ENCODE measurements at places on chromosomes 1 and 21.
A peak's percentile ranks its signal among the peaks of the same experiment; 100 is the strongest.

DNA sequence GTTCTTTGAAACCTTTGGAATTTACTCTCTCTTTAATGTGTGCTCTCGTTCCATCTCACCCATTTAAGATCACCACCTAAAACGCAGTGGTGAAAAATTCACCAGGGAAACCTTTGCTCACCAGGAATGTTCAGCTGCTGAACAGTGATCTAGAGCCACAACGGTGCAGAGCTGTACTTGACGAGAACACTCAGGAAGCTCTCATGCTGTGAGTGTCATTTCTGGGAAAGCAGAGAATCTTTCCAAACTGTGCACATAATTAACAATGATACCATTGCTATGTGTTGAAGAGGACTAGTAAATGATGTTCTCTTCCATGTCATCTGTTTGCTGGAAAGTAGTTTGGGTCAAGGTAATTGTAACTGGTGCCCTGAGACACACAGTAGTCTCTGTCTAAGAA, 117.1 kb downstream of the ZZZ3 start:
- DNase-seq = no peak

GRCh38 chr1:152419917-152420316, 5.9 kb upstream of the CRNN start:
- DNase-seq = no peak

DNA sequence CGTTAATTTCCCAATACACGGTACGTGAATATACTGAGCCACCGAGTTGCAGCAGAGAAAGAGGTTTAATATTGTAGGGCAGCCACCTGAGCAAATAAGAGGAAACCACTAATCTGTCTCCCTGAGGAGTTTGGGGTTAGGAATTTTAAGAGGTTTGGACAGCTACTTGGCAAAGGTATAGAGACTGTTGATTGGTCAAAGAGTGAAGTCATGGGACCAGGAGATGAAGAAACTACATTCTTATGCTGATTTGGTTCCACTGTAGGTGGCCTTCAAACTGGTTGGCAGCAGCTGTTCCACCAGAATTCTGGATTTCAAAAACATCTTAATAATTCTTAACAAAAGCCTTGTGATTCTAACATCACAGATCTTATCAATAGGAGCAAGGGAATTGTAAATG, 485.4 kb upstream of the PRMT6 start:
- no peak for DNase-seq

- no peak for DNase-seq
Measured at GRCh38 chr1:37862330-37862729, 2.9 kb upstream of the MTF1 start.

DNA sequence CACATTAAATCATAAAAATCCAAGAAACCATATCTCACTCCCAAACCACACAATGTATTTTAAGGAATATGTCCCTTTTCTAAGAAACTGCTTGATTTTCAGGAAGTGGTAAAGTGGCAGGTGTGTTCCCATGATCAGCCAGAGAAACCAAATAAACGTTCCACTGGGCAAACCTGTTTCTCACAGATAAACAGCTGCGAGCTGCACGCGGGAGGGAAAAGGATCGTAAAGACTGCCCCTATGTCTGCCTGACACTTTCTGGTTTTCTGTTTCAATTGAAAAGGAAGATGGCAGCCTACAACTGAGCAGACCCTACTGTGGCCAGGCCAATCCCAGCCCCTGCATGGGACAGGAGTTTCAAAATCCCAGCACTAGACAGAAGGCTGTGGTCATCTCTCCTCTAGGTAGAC, 36.6 kb downstream of the HIVEP3 start:
- no peak for DNase-seq

DNA sequence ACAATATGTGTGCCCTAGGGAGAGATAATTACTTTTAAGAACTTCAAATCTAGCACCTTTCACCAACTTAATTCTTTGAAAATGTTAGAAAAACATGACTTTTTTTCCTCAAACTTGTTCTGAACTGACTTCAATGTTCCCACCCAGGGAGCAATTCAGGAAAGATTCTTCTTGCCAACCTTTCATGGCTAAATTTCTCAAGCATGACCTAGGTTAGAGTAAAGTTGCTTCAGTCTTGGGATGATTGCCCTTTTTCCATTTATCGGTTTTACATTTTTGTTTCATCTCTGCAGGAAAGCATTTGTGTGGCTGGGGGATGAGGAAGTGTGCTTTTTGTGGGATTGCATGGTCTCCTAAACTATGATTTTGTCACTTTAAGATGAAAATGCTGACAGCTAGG, 647.7 kb downstream of the LTN1 start:
- DNase-seq = no peak

DNA sequence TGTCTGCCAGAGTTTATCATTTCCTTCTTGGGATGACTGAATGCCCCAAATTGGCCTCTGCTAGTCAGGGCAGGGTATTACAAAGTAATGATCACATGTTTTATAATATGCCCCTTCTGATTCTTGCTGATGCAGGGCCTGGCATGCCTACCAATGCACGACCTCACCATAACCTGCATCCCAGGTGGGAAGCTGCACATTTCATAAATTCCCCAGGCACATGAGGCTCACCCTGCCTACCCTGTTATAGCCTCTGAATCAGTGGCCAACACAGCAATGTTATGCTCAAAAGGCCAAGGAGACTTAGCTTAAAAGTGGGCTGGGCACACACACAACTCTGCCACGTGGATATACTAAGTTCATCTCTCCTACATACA, 28.0 kb upstream of the XPR1 start:
- DNase-seq = no peak

DNA sequence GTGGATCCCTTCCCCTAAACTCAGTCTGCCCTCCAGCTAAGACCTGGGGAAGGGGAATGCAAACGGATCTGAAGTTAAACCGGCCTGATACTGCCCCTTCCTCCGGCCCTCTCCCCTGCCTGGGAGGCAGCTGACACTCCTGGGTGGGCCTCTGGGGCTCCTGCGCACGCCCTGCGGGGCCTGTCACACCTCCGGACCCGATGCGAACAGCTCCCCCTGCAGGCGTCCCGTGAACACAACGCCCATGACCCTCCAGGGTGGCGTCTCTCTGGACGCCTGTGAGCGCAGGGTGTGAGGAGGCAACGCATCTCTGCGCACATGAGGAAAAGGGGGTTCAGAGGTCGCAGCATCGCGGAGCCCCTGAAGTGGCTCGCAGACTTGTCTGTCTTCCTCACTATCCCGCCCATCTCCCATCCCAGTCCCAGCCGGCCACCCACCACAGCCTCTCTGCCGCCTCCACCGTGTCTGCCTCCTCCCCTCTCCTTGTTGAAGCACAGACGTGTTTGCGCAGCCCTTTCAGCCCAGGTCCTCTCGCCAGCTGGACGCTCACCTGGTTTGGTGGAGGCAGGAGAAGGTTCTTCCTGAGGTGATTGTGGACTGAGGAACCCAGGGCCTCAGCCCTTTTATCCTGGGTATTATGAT, 421 bp upstream of the LCE3A start:
- DNase-seq = no peak

DNA sequence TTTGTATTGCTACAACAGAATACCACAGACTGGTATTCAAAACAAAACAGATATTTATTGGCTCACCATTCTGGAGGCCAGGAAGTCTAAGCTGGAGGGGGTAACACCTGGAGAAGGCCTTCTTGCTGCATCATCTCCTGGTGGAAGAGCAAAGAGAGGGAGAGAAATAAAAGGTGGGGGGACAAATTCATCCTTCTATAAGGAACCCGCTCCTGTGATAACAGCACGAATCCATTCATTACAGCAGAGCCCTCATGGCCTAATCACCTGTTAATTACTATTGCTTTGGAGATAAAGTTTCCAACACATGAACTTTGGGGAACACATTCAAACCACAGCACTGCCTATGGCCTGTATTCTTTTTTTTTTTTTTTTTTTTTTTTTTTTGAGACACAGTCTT, 5.4 kb downstream of the S100A2 start:
- no peak for DNase-seq

GRCh38 chr1:75166821-75167220, 32.6 kb downstream of the LHX8 start:
- no peak for DNase-seq

GRCh38 chr1:6743189-6744101, 41.8 kb upstream of the CAMTA1 start:
- DNase-seq = peak; percentile 5

- no peak for DNase-seq
Measured at GRCh38 chr1:1391225-1391624, 7.9 kb downstream of the CCNL2 start.

- no peak for DNase-seq
Measured at GRCh38 chr1:104163912-104164476, 414.3 kb downstream of the AMY1C start.

- no peak for DNase-seq
Measured at GRCh38 chr1:169650551-169650950, 20.6 kb upstream of the SELP start.

DNA sequence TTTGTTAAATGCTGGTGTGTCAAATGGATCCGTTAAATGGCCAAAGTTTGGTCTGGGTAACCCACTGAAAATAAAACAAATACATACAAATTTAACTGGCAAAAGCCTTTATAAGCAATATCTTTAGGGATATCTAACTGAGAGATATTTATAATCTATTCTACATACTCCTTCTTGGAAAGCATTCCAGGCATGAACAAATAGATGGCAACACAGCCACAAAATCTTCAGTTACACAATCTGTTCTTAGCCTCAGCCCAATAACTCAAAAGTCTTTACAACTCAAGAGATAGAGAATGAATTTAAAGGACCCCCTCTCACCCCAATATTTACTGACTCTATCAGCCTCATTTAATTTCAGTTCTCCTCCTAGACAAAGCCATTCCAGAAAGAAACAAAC, 58.7 kb downstream of the NRDC start:
- DNase-seq = no peak

DNA sequence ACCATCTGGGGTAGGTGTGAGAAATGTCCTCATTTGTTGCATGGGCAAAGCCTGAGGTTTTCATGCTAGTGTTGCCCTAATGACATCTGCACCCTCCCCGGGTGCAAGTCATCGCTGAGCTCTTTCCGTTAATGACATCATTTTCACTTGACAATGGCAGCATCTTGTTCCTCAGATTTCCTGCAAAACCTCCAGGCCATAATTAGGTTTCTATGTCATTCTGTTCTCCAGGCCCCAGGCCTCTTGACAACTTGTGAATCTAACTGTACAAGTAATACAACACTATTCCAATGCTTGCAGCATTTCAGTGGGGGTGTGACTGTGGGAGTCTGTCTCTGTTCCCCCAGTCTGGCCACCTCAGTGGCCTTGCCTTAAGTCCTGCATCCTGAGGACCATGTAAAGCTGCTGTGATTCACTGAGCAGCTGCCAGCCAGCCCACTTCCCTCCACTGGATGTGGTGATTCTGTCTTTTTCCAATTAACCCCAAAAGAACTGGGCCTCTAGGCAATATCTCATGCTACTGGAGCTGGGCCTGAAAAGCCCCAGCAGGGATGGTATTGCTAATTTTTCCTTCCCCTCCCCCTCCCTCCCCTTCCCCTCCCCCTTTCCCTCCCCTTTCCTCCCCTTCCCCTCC, 22.8 kb downstream of the RAB7B start:
- DNase-seq = no peak

DNA sequence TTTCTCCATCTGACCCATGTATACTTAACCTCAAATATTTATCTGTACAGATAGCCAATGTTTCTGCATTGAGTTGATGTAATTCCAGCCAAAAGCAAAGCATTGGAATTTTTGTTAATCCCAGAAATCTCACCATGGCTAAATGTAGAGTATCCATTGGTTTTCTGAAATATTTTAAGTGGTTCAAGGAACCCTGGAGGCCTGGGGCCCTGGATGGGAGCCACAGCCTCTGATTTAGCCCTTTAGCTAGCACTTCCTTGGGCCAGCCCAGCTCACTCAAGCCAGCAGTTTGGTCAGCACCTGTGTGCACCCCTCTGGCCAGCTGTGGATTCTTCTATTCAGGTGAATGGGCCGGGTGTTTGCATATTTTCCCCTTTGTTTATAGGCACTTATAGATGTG, 18.8 kb upstream of the EPS8L3 start:
- no peak for DNase-seq

GRCh38 chr1:63859480-63860275, 85.9 kb downstream of the ROR1 start:
- no peak for DNase-seq

- peak; percentile 15 for DNase-seq
Measured at GRCh38 chr1:109910963-109911798, 532 bp downstream of the CSF1 start.

GRCh38 chr1:200072636-200073285, 45.3 kb downstream of the NR5A2 start:
- no peak for DNase-seq

GRCh38 chr1:40210511-40211204, 37.1 kb upstream of the TMCO2 start:
- DNase-seq = no peak

DNA sequence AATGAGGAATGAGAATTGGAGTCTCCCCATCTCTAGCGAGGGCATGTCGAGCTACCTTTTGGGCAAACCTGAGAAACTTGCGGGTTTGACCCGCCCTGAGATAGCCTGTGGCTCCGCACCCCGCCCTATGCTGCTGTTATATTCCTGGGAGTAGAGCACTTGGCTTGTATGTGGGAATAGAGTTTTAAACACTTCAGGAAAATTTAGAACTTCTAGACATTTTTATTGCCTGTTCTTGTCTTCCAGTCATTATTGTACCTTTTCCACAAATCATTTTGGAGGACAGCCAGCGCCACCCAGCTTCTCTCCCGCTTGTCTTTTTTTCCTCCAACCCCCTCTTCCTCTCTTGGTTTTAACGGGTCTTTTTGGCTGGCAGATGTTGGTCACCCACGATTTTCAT, 738 bp downstream of the GNPAT start:
- DNase-seq = no peak

DNA sequence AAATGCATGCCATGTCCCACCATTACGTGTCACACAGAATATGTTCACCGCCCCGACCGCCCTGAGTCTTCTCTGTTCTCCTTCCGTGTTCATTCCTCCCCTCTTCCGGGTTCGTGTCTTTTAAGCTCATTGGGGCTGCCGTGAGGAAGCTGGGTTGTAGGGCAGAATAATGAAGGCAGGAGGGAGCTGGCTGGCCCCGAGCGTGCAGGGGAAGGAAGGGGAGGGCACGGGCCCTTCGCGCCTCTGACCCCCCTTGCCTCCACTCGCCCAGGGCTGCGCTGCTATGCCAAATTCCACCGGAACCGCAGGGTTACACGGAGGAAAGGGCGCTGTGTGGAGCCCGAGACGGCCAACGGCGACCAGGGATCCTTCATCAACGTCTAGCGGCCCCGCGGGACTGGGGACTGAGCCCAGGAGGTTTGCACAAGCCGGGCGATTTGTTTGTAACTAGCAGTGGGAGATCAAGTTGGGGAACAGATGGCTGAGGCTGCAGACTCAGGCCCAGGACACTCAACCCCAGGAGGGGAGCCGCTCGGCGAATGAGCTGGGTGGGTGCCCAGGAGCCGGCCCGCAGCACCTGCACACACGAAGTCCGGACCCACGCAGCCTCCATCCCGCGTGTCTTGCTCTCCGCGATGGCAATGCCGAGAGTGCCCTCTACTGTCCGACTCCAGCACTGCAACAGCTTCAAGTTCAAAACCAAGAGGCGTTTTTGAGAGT, 16.5 kb upstream of the AGTRAP start:
- DNase-seq = peak; percentile 86

Measured in CD4-positive, alpha-beta T cell treated with Interleukin-6 at 100 ng/mL for 8 hours (primary cell).